CD14-positive monocyte (primary cell): ENCODE measurements at places on chromosomes 5 and 9.
A peak's percentile ranks its signal among the peaks of the same experiment; 100 is the strongest.

GRCh38 chr5:72412283-72413055 is 92.3 kb downstream of the PTCD2 start:
- DNase-seq = no peak

DNA sequence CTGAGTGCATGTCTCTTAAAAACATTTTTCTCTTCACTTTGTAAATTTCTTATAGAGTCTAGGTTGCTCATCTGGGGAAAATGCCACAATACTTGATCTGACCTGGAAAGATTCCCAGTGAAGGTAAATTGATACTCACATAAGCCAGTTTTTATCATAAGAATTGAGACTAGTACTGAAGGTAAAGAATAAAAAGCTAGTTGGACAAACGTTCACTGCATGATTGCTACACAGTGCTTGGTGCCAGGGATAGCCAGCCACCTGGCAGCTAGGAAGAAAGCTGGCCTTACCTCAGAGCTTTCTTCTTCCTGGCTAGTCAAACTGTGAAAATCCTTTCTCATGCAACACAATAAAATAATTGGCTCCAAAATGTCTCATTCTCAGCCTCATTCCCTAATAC is 77.1 kb downstream of the MUSK start:
- DNase-seq = no peak

DNA sequence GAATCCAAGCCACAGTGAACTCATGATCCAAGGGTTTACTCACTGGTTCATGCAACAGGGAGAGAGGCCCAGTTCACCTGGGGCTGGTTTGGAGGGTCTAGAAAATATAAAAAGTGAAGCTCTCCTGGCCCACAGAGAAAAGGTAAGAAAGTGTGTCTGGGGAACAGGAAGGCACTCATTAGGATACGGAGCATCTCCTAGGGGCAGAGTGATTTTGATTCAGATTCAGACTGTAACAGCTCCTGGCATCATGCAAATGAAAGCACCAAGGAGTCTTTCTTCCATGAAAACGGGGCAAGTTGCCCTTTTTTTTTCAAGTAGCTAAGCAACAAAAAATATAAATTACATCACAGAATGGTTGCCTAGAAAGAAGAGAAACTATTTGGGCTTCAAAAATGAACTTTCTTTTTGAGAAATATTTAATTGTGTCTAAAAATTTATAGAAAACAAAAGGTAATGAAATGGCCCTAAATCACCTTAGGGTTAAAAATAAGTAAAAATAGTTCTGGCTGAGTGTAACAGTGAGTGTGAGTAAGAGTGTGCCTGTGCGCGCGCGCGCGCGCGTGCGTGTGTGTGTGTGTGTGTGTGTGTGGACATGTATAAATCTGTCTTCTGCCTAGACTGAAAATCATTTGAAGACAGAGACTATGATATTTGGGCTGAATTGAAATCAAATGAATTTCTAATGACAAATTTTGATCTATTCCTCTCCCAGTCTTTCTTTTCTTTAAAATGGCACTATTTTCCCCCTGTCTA is 177.8 kb upstream of the ZNF462 start:
- no peak for DNase-seq

DNA sequence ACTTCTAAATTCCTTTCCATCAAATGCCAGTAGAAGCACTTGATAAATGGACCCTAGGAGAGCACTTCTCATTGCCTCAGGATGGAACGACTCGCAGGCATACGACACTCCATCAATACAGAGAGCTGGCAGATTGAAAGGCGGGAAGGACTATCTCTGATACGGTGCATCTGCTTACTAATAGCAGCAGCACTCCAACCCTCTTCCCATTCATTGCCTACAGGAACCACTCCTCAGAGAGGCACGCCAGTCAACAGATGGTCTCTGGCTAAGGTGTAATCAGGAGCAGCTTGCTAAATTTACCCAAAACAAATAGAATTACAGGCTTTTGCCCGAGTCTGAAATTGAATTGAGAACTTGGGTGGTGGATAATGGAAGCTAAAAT is 168.1 kb downstream of the EFNA5 start:
- no peak for DNase-seq

DNA sequence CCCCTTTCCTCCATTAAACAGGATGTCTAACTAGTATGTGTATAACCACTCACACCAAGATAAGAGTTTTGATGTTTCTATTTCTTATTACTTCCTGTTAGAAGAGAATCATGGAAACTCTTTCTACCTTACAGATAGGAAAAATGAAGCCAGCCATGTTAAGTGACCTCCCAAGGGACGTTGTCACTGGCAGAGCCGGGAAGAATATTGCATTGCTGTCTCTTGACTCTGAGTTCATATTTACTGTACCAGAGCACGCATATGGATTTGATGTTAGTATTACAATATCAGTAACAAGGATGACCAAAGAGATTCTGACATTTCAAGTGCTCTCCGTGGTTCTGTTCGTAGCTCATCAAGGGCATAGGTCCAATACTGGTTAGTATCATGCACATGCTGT is 12.5 kb upstream of the C5orf63 start:
- DNase-seq = no peak

DNA sequence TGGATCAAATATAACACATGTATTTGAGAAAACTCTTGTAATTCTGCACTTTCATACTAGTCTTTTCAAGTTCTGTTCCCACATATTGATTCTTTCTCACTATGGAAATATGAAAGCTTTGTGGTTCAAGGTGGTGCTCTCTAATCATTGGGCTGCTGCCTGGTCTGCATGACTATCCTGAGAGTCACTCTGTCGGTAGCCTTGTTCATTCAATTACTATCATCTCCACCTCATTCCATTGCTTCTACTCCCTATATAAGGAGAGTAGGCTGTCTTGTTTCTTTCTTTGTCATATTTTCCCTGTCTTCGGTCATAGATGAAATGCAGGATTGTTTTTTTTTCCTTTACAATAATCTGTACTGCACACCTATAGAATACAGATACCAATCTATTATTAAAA is 341.4 kb upstream of the ACTBL2 start:
- no peak for DNase-seq

- DNase-seq = peak; percentile 57
Measured at GRCh38 chr5:109690975-109691574, 1.3 kb downstream of the MAN2A1 start.

GRCh38 chr5:143571642-143572624 is 168.4 kb upstream of the NR3C1 start:
- no peak for DNase-seq

DNA sequence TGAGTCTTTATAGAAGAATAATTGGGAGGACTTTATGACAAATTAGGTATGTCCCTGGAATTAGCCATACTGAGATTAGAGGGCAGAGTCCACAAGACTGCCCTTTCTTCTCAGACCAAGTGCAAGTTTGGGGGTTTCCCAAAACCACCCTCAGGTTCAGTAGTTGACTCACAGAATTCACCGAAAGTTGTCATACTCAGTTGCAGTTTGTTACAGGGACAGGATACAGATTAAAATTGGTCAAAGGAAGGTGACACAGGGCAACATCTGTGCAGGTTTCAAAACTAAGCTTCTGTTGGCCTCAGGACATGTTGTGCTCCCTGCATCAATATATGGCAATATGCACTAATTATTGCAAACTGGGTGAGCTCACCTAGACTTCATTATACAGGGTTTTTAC is 3.8 kb downstream of the RANBP17 start:
- no peak for DNase-seq

DNA sequence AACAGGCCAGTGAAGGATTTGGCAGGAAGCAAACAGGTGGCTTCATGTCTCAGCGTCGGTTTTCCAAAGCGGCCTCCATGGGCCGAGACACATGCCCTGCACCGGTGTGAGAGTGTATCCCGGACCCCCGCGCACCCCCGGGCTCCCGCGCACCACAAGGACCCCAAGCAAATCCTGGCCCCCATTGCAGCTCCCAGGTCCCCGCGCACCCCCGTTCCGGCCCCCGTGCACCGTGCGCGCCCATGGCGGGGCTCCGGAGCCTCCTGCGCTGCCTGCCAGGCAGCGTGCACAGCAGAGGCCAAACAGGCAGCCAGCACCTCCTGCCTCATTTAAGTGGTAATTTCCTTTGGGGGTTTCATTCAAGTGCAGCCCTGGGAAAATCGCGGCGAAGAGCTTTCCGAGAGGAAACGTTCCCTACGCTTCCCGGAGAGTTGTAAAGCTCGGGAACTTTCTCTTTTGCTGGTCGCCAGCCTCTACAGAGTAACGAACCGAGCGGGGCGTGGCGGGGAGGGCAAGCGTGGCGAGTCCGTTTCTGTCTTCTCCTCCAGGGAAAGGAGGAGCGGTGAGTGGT is 145.5 kb upstream of the SLC24A2 start:
- no peak for DNase-seq

DNA sequence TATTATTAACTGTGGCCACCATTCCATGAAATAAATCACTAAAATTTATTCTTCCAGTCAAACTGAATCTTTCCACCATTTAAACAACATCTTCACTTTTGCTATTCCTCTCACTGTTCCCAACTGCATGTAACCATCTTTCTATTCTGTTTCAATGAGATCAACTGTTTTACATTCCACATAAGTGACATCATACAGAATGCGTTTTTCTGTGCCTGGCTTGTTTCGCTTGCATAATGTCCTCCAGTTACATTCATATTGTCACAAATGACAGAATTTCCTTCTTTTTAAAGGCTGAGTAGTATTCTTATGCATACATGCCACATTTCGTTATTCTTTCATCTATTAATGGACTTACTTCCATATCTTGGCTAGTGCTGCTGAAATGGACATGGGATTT is 738.2 kb downstream of the SEMA5A start:
- DNase-seq = no peak

GRCh38 chr5:80194468-80194867 is 61.4 kb downstream of the SERINC5 start:
- no peak for DNase-seq

DNA sequence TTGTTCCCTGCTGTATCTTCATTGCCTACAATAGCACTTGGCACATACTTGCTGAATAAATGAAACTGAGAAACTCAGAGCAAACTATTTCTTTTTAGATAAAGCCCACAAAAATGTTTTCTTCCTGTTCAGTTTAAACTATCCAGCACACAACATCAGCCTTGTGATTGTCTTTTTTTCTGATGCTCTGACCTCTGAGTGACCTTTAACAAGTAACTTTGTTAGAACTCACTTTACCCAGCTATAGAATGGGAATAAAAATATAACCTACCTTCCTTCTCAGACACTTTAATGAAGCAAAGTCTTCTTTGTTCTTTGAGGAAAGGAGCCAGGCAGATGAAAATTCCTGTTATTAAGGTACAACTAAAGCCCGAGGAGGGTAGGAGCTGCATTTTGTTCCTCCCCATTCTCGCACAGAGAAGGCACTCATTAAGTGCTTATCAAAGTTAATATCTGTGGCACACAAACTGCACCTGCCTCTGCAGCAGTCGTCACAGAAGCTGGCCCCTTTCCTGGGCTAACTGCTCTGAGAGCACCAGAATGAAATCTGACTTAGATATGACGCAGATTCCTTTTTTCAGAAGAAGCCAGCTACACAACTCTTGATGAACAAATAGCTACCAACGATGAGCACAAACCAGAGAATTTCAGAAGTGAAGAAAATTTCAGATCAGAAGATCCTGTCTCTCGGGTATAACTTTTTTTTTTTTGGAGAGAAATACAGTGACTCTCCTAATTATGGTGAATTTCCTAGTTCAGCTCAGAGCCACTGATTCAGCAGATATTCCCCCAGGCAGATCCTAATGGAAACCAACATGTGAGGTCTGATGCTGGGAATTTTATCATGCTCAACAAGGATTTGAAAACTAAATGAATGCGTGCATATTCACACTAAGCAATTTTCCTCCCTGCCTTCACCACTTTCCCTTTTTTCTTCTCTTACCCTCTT is 31.0 kb upstream of the NR3C1 start:
- DNase-seq = peak; percentile 64

GRCh38 chr9:19431361-19432171 is 22.8 kb downstream of the ACER2 start:
- DNase-seq = no peak

DNA sequence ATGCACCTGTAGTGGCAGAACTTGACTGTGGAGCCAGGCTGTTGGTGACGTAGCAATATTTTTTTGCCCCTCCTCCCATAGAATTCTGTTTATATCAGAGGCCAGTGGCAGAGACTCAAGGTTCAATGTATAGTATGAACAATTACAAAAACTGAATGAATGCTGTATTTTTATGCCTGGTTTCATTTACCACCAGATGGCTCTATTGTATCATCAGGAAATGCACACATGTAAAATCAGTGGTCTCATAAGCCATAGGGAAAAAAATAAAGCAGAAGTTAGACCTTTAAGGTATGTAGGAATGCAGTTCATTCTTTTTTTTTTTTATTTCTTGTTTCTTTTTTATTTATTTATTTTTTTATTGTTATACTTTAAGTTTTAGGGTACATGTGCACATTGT is 43.6 kb downstream of the CCDC192 start:
- DNase-seq = no peak
